Skin of body (tissue), 3 donors: ENCODE measurements at places on chromosomes 11 and 22.

- no peak for DNase-seq
Measured at GRCh38 chr11:111399187-111400031, 20.3 kb upstream of the POU2AF1 start.

GRCh38 chr11:119433358-119433725 is 10.4 kb upstream of the THY1 start:
- DNase-seq, result peak; percentile 69

- DNase-seq, result peak; percentile 68
Measured at GRCh38 chr11:125923012-125923579, 18.8 kb downstream of the DDX25 start.

DNA sequence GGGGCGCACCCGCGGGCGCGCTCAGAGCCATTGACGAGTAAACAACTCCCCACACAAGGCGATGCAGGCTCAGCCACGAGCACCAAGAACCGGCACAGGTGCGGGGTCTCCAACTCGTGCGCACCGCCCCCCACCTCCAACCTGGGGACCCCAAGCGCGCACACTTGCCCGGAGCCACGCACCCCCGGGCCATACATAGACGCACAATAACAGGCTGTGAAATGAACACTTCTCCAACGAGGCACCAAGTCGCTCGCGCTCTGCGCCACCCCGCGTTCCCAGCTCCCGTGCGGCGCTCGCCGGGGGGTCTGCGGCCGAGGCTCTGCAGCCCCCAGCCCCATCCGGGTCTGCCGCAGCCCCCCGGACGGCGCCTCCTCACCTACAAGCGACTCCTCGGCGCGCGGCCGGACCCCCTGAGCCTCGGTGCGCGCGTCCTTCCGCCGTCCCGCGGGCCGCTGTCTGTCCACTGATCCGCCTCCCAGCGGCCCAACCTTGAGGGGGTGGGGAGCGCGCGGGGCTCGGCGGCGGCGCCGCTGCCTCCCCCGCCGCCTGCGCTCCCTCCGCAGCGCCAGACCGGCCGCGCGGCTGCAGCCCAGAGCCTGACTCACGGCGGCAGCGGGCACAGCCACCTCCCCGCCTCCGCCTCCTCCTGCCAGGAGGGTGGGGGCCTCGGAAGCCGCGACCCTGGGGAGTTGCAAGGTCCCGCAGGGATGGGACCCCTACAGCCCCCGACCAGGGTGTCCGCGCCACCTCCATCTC is 1.6 kb downstream of the IFITM10 start:
- DNase-seq, result no peak

DNA sequence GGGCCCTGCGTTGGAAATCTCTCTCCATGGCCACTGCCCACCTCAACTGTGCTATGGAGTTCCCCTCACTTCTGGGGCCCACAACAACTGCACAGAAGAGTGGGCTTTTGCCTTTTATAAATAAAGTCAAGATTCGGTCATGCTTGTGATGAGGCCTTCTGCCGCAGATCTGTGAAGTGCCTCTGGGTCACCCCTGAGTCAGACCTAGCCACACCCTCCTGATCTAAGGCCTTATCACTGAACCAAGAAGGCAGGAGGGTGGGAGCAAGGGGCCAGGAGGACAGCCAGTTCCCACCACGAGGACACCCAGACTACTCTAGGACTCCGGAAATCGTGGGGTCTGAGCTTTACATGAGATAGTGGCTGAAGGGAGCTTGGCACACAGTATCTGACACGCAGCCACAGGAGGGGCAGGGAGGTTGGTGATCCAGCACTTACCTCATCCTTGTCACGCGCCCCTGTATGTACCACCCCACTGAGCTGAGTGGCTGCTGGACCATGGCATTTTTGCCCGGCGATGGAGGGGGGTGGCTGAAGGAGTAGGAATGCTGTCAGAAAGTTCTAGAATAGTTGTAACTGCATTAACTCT is 115.7 kb downstream of the ABTB2 start:
- DNase-seq, result no peak

DNA sequence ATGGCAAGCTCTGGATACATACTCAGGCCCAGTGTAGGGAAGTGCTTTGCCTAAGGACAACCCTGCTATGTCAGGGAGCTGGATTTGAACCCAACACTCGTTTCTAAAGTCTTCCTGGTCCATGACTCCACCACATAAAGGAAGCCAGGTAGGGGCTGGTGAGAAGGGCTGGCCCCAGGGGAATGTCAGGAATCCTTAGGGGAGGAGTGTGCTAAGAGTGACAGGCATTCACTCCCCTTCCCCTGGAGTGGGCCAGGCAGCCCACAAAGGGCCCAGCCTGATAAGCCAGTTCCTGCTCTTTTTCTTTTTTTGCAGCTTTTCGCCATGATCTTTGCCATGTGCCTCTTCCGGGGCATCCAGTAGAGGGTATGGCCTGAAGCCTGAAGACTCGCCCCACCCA is 21.9 kb downstream of the TP53I11 start:
- no peak for DNase-seq

DNA sequence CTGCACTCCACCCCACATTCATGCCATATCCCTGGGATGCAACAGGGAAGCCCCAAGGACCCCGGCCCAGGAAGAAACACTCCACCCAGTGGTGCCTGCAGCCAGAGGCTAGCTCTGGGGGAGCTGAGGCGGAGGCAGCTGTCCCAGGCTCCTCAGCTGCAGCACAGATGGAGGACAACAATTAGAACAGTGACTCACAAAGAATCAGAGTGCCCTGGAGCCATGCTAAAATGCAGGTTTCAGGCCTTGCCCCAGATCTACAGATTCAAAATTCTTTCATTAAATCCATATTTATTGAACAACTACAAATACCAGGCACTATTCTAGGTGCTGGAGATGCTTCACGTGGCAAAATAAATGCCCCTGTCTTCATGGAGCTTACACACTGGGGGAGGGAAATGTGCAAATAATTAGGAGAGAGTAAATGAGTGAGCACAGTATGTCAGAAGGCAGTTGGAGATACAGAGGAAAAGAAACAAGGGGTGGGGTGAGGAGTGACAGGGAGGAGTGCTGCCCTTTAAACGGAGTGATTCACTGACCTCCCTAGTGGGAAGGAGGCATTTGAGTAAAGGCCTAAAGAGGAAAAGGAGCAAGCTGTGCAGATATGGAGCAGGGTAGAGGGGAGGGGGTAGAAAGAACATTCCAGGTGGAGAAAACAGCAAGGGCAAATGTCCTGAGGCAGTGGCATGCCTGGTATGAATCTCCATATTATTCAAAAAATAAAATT is 73.3 kb upstream of the CSNK2A3 start:
- peak; percentile 41 for DNase-seq

DNA sequence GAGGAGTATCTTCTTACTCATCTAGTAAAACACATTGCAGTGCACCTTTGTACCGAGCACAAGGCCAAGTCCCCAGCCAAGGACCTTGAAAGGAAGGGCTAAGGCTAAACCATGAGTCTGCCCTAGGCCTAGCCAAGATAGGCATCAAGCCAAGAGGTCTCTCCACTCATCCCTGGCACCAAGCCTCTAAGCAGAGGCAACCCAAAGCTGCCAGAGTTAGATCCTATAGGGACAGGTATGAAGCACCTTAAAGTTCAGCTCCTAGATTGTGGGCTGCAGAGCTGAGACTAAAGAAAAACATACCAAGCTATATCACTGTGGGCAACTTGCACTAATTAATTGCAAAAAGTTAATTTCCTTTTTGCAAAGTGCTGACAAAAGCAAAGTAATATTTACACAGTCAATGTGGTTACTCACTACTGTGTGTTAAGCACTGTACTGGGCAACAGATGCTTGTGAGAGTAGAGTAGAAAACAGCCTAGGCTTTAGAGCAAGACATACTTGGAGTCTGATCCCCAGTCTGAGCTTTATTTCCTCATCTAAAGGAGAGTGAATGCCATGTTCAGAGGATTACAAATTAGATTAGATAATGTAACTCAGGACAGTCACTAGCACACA is 7.2 kb downstream of the COA4 start:
- DNase-seq, result no peak

- no peak for DNase-seq
Measured at GRCh38 chr11:116642902-116643301, 129.9 kb downstream of the BUD13 start.

DNA sequence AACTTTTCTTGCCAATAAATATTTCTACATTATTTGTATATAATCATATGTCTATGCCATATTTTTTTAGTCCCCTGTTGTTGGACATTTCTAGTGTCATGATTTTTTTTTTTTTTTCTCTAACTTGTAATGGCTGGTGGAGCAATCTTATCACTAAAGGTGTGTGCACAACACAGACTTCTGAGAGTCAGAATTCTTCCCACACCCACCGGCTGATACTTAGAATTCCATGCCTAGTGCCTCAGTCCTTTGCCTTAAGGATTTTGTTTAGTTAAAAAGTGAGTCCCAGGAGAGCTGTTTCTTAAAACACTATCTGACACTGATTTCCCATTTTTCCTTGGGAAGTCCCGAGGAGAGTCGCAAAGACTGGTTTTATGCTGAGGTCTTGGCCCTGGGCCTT is 87.7 kb upstream of the BARX2 start:
- no peak for DNase-seq

GRCh38 chr11:131465746-131466145 is 95.3 kb downstream of the NTM start:
- DNase-seq, result no peak

- DNase-seq, result peak; percentile 45
Measured at GRCh38 chr11:110712659-110713448, 617 bp upstream of the ARHGAP20 start.

- DNase-seq, result no peak
Measured at GRCh38 chr11:15418921-15419320, 304.2 kb downstream of the INSC start.

- DNase-seq, result no peak
Measured at GRCh38 chr11:64802370-64803157, 450 bp downstream of the MAP4K2 start.

- no peak for DNase-seq
Measured at GRCh38 chr11:57585301-57585700, 12.2 kb upstream of the SERPING1 start.

DNA sequence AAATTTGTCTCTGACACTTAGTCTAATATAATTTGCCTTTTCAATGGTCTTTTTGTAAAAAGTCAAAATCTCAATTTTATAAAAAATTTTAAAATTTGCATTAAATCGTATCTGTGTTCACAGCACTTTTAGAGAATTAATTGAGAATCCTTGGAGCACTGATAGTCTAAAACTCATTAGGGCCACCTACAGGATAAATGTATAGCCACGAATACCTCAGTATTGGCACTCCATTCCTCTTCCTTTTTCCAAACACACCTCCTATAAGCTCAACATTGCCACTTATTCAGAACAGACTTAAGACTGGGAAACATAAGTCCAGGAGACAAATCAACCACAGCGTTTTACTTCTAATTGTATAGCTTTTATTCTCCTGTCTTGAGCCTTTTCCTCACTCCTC is 776.0 kb upstream of the ARHGAP42 start:
- no peak for DNase-seq

- DNase-seq, result peak; percentile 9
Measured at GRCh38 chr11:59102259-59102765, 4.7 kb upstream of the FAM111B start.

- no peak for DNase-seq
Measured at GRCh38 chr22:26199665-26200064, 30.4 kb downstream of the SEZ6L start.

DNA sequence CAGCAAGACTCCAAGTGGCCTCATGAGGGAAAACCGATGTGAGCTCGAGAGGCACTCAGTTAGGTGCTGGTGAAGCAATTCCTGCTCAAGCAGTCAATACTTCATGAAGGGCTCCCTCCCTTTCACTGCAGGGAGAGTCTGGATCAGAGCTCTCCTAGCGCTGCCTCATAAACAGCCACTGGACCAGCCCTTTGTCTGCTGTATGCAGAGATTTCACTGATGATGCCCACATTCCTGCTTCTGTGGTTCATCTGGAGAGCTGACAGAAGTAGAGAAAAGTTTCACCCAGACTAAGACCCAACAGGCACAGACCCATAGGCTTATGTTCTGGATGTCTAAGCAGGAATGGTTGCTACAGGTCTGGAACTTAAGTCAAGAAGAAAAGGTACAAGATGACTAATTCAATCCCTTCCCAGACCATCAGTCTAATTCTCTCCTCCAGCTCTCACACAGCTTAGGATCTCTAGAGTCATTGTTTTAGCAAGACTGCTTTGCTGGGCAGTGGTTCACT is 4.0 kb downstream of the UCP2 start:
- no peak for DNase-seq
